Astrocyte of the spinal cord (primary cell): ENCODE measurements at places on chromosomes 2 and 18.

DNA sequence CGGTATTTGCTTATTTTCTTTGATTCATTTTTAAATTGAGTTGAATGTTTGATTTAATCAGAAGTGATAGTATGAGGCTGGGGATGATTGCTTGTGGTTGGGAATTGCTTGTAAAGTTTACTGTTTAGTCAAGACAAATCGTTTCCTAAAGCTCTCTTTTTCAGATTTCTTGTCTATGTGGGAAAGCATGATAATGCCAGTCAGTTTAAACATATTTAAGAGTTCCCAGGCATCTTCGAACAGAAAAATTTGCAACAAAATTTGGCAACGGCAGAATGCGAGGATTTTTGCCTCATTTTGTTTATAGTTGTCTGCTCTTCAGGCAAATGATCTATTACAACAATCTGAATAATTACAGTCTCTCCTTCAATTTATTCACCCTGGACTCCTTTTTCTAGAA lies 22.5 kb downstream of the EPAS1 start:
- no peak for DNase-seq

DNA sequence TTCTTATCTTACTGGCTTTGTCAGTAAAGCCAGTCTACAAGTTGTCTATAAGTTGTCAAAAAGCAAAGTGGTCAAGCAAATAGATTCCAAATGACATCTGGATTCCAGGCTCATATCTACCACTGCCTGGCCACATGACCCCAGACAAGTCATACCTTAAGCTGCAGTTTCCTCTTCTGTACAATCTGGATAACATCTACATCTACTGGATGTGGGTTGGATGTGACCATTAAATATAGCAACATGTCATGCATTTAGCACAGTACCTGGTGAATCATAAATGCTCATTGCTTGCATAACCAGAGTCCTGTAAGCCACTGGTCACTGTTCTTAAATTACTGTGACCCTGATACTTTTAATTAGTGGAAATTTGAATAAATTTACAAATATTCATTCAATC lies 16.8 kb downstream of the COBLL1 start:
- no peak for DNase-seq

- no peak for DNase-seq
Observed at GRCh38 chr2:156322686-156323231, 9.8 kb downstream of the NR4A2 start.

GRCh38 chr2:199684168-199684567 lies 166.8 kb downstream of the FTCDNL1 start:
- no peak for DNase-seq

GRCh38 chr2:241799522-241800197 lies 9.3 kb upstream of the NEU4 start:
- no peak for DNase-seq

GRCh38 chr2:190670182-190670946 lies 21.5 kb downstream of the NAB1 start:
- DNase-seq, result no peak

DNA sequence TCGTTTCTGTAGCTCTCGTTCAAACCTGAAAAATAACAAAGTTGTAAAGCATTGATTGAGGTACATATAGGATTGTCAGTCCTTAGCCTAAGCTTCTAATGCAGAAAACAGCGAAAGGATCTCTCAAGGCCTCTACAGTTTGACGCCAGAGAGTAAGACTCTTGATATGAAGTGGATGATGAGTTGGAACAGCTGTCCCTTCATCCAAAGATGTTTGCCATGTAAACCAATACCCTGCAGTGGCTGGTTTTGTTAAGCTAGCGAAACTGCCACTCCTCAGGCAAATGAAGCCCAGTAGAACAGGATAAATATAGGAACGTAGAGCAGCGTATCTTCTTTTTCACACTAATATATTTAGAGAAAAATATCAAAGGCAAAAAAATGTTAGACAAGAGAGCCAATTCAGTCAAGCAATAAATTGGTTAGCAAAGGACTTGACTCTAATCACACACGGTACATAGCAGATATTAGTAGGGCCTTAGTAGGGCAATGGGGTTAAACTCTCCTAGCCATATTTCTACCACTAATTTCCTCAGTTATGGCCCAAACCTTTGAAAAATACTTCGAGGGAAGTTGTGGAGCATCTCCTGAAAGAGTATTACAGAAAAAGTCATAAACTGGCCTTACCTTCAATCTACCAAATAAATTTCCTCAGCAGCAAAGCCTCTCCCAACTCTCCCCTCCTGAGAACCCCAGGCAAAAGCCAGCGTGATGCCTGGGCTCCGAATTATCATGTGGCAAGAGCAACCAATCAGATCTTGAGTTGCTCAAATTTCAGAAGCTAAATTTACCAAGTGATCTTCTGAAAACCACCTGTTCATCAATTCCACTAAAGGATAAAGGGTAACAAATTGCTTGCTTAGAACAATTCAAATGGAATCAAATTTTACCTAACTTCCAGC lies at the start of gene NEB:
TSS of gene NEB (minus strand) at position 706 of the 902 bp plus-strand sequence. CDS start 1,320 bp downstream, outside the sequence.
- DNase-seq, result no peak

DNA sequence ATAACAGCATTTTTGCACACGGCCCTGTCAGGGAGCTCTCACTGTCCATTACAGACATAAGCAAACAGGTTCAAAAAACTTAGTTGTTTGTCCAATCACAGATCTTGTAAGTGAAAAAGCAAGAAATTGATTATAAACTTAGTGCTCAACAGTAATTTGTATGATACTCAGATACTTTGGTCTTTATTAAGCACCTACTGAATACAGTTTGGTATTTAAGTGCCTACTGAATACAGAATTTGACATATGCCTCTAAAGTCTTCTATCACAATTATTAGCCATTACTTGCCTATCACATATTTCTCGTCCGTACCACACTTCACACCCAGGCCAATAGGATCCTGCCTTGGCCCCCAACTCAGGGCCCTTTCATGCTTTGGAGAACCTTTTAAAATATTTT lies 283.1 kb downstream of the SUCLG1 start:
- DNase-seq, result no peak

GRCh38 chr18:58970943-58971790 lies 106.5 kb downstream of the ZNF532 start:
- DNase-seq, result no peak

GRCh38 chr2:230898713-230899091 lies 26.3 kb downstream of the GPR55 start:
- no peak for DNase-seq

DNA sequence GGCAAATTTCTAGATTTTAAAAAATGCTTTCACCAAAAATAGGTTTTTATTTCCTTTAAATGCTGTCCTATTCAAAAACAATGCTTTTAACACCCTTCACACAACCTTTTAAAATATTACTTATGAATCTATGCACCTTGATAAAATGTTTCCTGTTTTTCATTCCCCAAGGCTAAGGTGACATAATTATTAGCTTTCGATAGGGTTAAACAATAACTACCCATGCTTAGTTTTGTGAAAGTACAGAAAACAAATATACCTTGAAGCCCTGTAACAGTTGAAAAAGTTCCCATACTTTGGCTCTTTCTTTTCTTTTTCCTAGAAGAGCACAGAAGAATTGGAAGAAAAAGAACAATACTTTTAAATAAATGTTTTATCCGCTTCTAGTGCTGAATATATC lies 54.9 kb upstream of the ITPRID2 start:
- no peak for DNase-seq

GRCh38 chr18:63192885-63193349 lies 126.7 kb downstream of the BCL2 start:
- no peak for DNase-seq

DNA sequence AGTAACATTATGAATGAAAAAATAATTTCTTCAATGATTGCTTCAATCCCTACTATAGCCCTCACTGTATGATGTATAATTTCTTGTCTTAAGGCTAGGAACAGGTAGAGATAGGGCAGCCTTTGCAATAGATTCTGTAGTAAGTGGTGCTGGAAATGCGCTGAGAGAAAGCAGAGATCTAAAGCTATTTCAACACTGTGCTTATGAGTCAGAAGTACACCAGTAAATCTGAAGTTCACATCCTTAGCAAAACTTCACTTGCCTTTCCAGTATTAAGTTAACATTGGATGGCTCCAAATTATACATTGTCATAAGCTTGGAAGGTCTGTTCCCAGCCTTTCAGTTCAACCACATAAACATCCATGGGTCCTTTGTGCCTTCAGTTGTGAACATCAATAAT lies 178.2 kb upstream of the EPHA4 start:
- DNase-seq, result peak; percentile 18

DNA sequence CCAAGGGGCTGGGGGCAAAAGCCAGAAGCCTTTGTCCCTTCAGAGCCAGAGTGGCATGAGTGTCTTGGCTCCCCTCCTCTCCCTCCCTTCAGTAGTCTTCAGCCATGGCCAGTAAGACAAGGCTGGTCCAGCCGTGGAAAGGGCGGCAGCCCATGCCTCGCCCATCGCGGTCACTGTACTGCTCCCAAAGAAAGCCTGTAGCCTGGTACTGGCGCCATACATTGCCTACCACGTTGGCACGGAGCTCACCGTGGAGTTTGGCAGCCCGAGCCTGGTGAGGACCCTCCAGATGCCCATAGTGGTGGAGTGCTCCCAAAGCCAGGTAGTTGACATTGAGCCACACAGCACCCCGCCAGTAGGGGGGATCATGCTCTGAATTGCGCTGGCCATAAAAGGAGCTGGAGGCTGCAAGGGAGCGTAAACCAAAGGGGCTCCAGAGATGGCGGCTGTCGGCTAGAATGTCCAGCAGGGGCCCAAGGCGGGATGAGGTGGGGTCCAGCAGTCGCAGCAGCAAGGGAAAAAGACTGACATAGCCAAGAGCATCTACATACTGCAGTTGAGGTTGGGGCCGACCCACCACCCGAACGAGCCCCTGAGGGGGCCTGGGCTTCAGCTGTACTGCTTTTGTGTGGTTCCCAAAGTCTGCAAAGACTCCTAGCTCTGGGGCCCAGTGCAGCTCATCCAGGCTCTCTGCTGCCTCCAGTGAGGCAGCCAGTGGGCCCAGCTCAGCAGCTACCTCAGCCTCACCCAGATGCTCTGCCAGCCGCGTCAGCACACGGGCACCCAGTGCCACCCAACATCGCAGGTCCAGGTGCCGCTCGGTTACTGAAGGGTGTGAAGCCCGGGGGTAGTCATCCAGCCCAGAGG lies 3.2 kb downstream of the WBP1 start:
- no peak for DNase-seq

GRCh38 chr2:233197022-233197421 lies 54.5 kb upstream of the ATG16L1 start:
- DNase-seq, result no peak

- no peak for DNase-seq
Observed at GRCh38 chr18:27301615-27302378, 116.7 kb upstream of the CHST9 start.

DNA sequence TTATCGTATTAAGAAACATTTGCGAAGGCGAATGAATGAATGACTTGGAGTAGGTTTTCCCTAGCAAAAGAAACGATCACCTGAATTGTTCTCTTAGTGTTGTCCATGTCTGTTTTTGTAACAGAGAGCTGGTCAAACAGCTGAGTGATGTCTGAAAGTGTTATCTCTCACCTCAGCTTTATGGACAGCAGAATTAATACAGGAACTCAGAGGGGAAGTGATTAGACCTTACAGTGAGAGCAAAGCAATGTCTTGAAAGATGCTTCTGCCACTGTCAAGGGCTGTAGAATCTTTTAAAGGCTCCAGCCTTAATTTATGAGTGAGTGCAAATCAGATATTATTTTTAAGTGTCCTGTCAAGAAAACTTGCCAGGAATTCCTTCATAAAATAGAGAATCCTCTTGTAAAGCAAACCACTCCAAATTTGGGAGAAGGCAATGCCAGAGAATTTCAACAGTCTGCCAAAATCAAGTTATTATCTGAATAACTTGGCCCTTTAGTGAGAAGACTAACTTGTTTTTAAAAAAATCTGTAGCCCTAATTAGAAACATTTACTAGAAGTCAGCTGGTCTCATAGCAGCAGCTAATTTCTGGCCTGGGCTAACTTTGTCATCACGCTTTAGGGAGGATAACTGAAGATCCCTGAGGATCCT lies 60.7 kb downstream of the CDC42EP3 start:
- DNase-seq, result no peak

- no peak for DNase-seq
Observed at GRCh38 chr2:65158557-65158956, 28.7 kb upstream of the RAB1A start.

DNA sequence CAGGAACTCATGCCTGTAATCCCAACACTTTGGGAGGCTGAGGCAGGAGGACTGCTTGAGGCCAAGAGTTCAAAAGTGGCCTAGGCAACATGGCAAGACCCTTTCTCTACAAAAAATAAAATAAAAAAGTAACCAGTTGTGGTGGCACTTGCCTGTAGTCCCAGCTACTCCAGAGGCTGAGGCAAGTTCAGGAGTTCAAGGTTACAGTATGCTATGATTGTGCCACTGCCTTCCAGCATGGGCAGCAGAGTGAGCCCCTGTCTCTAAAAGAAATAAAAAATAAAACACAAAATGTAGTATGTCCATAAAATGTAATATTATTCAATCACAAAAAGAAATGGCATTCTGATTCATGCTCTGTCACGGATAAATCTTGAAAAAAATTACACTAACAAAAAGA lies 11.9 kb downstream of the INO80C start:
- no peak for DNase-seq

DNA sequence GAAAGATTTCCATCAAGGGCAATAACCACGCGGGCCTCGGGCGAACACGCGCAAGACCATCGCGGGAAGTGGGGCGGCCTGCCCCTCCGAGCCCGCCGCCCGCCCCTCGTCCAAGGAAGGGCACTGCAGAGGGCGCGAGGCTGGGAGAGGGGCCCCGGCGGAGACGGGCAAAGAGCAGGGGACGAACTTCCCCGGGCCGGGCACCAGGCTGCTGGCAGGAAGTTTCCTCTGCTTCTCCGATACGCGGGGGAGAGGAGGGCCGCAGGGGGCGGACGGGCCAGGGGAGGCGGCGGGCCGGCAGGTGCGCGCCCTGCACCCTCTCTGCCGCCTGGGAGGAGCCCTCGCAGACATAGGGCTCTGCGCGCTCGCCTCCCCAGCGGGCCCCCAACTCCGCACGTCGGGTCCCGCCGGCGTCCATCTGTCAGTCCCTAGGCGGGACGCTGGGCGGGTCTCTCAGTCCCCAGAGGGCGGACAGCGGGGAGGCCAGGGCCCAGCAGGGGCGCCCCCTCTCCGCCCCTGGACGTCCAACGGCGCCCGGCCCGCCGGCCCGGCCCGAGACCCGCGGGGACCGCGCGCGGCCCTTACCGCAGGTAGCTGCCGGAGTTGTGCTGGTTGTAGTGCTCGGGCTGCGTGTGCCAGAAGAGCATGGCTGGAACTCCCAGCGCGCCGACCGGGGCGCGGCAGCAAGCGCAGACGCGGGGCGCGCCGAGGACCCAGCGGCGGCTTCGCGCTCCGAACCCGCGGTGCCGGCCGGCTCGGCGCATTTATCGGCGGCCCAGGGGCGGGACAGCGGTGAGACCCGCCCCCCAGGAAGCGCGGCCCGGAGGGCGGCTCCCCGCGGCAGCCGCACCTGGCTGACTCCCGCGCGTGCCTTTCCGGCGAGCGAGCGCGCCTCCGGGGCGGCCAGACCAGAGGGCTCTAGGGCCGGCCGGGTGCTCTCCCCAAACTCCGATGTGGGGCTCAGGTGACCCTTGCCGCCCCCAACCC lies at the start of gene TFCP2L1:
TSS of gene TFCP2L1 (minus strand) at position 740 of the 987 bp plus-strand sequence. CDS start at position 647, 93 bp downstream.
- DNase-seq, result no peak

- DNase-seq, result peak; percentile 58
Observed at GRCh38 chr2:168449419-168449818, 6.7 kb upstream of the CERS6 start.
